ENCODE measurements at places on chromosomes 6 and 20. TPM values are rescaled to one million over a fixed set of nuclear protein-coding genes. Genes with fewer than 3 reads are reported as not detected.

The PRSS35 gene
- total RNA-seq, result 0.46 TPM

The SOX12 gene
- 6.8 TPM for total RNA-seq

The DEFB124 gene
- total RNA-seq, result not detected

The ERGIC3 gene
- 241 TPM for total RNA-seq

The PRSS16 gene
- 3.2 TPM for total RNA-seq

The EFCAB8 gene
- total RNA-seq, result 0.83 TPM

The SLA2 gene
- 1.8 TPM for total RNA-seq

The GJE1 gene
- not detected for total RNA-seq

The TMEM217 gene
- 1.00 TPM for total RNA-seq

The ZC2HC1B gene
- 0.28 TPM for total RNA-seq

The SAPCD1 gene
- total RNA-seq, result 1.7 TPM

The BIRC7 gene
- total RNA-seq, result not detected

The ADAT2 gene
- 11.1 TPM for total RNA-seq

The SLC35B3 gene
- 18.1 TPM for total RNA-seq

The RBM39 gene
- 689 TPM for total RNA-seq

The ARMC12 gene
- 0.52 TPM for total RNA-seq

The ID4 gene
- total RNA-seq, result 66.5 TPM
